ENCODE measurements at places on chromosomes 16 and 17.
A peak's percentile ranks its signal among the peaks of the same experiment; 100 is the strongest.

- DNase-seq = peak; percentile 29
These were observed 174.3 kb upstream of the TNRC6C start for GRCh38 chr17:77783991-77784820.

DNA sequence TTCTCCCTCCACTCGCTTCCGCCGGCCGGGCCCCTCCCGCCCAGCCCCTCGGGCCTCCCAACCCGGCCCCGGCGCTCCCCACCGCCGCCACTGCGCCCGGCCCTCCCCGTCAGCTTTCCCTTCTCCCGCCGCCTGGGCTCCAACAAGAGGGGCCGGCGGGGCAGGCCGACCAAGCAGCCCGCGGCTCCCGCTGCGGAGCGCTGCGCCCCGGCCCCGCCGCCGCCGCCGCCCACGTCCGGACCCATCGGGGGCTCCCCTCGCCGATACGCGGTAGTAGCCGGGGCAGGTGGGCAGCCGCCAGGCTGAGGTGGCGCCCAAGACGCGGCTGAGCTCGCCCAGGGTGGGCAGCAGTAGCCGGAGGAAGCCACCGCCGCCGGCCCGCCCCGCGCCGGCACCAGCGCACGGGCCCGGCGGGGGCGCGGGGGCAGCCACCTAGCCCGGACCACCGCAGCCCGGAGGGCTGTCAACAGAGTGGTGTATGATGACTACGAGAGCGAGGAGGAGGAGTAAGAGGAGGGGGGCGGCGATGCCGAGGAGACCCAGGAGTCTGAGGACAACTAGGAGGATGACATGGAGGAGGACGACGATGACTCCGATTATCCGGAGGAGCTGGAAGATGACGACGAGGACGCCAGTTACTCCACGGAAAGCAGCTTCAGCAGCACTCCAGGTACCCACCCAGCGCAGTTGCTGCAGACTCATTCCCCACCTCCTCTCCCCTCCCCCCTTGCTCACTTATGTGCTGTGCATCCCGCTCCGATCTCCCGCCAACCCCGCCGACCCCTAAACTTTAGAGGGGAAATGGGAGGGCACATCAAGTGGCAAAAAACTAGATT, 498 bp downstream of the LRRC37B start:
- DNase-seq = peak; percentile 18

DNA sequence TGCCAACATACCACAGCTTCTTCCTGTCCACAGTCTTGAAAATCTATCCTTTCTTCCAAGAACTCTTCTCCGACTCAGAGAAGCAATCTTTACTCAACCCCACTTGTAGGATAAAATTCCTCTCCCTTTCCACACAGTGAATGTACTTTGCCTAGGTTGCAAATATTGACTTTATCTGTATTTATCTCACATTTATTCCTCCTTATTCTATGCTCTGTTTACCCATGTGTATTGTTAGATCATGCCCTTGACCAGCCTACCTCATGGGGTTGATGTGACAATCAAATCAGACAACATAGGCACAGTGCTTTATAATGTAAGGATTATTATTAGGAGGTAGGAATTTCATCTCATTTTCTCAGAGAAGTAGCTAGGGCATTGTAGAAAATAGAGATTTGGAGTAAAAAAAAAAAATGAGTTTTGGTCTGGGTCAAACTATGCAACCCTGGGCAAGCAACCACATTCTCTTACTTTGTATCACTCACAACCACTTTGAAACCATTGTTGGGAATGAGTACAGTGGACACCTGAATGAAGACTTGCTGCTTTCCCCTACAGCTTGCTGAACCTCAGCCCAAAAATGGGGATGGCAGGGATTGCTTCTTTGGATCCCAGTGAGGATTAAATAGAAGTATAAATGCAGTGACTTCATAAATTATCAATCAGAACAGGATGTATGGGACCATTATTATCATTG, 9.1 kb upstream of the SLC35B1 start:
- no peak for DNase-seq

- DNase-seq = no peak
These were observed 2.8 kb downstream of the HAS3 start for GRCh38 chr16:69108064-69108904.

GRCh38 chr16:59573528-59574271, 839.6 kb upstream of the GOT2 start:
- no peak for DNase-seq

DNA sequence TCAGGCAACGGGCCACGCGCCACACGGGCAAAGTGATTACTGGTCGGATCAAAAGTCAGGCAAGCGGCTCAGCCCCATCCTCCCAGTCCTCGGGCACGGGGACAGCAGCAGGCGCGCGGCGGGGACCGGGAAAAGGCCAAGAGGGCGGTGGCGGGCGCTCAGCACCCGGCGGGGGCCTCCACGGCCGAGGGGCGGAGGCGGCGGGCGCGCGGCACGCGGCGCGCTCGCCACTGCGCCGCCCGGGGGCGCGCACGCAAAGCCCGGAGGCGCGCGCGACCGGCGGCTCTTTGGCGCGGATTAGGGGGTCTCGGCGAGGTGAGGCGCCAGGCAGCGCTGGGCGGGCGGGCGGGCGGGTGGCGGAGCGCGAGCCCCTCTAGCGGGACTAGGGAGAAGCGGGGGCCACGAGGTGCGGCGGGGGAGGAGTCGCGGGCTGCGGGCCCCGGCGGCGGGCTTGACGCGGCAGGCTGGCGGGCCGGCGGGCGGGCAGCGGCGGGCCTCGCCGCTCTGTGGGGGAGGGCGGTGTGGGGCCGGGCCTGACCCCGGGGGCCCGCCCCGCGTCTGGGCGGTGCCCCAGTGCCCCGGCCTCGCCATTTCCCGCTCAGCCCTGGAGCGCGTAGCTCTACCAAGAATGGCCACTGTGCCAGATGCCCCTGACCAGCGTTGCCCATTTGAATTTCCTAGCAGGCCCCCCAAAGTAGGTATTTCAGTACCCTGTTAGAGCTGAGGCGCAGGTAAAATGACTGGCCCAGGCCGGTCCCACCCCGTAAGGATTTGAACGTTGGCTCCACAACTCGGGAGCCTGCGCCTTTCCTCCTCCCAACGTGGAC, at the start of the genes ACACA and TADA2A:
TSS of gene ACACA (minus strand) at position 202 of the 827 bp plus-strand sequence. CDS start 537 bp downstream, outside the sequence.
TSS of gene TADA2A (plus strand) at position 252 of the 827 bp plus-strand sequence. CDS start 4,480 bp downstream, outside the sequence.
- peak; percentile 64 for DNase-seq

DNA sequence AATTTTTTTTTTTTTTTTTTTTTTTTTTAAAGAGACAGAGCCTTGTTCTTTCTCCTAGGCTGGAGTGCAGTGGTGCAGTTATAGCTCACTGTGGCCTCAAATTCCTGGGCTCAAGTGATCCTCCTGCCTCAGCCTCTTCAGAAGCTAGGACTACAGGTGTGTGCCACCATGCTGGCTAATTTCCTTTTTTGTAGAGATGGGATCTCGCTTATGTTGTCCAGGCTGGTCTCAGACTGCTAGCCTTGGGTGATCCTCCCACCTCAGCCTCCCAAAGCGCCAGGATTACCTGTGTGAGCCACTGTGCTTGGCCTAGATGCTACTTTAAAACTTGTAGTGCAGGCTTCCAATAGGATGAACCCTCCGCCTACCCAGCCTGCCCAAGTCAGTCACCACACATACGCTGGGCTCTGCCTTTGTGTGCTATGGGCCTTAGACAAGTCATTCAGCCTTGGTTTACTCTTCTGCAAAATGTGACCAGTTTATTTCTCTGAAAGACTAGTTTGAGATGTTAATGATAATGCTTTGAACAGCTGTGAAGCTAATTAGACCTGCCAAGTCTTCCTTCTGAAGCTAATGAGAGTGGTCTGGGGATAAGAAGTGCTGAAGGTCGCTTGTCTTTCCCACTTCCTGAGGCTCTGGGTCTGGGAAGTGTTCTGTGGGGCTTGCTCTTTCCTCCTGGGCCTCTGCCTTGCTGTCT, 5.2 kb downstream of the GPT2 start:
- DNase-seq = no peak

- no peak for DNase-seq
These were observed 4.9 kb upstream of the KREMEN2 start for GRCh38 chr16:2959206-2959605.
